ENCODE measurements at places on chromosomes 3 and 15. TPM values are rescaled to one million over a fixed set of nuclear protein-coding genes. Genes with fewer than 3 reads are reported as not detected.

Gene ADIPOQ
- total RNA-seq: 1,417 TPM

DNA sequence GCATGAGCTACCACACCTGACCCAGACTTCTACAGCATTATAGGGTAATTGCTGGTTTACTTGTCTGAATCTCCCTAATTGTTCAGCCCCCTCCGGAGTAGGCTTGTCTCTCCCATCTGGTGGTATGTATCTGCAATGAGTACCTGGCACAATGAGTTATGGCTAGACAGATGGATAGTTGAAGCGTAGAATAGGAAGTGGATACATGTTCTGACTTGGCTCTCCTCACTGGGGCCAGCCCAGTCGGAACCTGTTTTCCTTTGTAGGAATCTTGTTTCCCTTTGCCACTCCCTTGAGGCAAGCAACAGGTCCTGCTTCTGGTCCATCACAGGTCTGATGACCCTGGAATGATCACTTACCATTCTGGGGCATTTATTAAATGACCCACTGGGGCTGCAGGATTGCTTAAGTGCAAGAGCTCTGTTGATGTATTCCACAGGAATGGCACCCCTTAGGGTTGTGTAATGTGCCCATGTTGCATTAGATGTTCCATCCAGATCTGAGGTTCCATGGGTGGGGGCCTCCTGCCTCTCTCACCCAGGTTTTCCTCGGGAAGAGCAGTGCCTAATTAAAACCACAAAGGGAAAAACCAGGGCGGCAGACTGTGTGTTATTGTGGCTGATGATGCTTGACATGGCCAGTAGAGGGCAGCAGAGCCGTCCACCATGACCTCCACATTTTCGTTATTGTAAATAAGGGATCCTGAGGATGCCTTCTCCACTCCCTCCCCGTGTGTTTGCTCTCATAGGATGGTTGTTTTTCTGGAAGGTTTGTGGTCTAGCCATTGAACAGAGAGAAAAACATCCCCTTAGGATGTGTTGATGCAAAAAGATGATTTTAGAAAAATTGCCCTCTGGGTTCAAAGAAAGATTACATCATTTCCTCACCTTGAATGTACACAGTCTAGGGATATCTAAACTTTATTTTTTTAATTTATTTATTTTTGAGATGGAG lies 58.0 kb downstream of the CMTM8 start:
- DNase-seq: peak; percentile 28

Gene PLSCR5
- total RNA-seq: not detected

Gene VEPH1
- total RNA-seq: 11.7 TPM

GRCh38 chr3:155411500-155412223 lies 118.2 kb upstream of the STRIT1 start:
- no peak for DNase-seq

Gene IL17RE
- total RNA-seq: 8.8 TPM

DNA sequence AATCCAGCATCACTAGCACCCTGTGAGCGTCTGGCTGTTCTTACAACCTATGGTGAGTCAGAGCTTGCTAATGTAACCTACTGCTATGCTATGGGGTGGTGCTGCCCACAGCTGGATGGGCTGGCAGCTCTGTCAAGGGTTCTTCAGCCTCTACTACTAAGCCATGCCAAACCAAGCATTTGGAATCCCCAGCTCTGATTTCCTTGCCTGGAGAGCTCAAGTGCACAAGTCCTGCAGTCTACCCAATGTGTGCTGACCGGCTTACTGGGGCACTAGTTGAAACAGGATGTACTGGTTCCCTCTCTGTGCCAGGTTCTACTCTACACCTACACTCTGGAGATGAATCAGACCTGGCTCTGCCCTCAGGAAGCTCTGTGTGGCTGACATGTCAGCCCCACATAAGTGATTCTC lies 4.2 kb downstream of the TEX264 start:
- peak; percentile 12 for DNase-seq
